Effector CD8-positive, alpha-beta T cell (primary cell): ENCODE measurements at places on chromosomes 5 and 9.

DNA sequence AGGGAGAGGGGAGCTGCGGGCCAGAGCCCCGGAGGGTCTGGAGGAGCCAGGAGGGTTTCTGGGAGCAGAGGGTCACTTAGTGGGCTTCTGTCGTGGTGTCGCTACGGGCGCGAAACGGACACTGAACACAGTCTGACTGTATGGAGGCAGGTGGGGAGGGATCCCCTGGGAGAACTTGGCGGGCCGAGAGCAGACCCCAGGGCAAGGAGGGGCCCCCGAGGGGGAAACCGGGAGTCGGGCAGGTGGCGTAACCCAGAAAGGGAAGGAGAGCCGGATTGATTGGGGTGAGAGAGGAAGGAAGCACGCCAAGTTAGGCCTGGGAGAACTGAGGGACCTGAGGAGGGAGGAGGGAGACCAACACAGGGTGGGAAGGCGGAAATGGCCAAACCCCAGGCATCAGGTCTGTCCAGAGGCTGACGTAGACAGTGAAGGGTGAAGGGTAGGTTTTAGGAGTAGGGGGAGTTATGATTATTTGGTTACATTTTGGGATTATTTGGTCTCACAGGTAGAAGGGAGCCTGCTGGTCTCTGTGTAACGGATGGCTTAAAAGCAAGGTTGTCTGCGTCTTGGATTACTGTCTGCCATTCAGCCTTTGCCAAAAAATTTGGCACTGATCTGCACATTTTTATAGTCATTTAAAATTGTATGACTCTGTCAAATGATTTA lies 3.3 kb upstream of the MSMP start:
- DNase-seq = no peak

GRCh38 chr5:158897444-158898160 lies 202.1 kb downstream of the EBF1 start:
- DNase-seq = no peak

DNA sequence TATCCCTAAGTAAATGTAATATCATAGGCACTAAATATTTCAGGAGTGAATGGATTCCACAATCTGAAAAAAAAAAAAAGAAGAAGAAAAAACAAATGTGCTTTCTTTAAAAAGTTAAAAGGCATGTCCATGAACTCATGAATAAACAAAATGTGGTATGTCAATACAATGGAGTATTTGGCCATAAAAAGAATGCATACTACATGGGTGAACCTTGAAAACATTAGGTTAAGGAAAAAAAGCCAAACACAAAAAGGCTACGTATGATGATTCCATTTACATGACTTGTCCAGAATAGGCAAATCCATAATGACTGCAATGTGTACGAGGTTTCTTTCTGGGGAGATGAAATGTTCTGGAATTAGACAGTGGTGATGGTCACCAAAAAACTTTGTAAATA lies 45.3 kb downstream of the FNIP1 start:
- DNase-seq = no peak

- no peak for DNase-seq
Observed at GRCh38 chr9:89042984-89043383, 51.7 kb downstream of the S1PR3 start.

GRCh38 chr5:174348311-174348981 lies 302.9 kb downstream of the NSG2 start:
- no peak for DNase-seq

GRCh38 chr9:95297760-95298159 lies 19.7 kb downstream of the FANCC start:
- DNase-seq = no peak

GRCh38 chr9:27085456-27085855 lies 23.6 kb upstream of the TEK start:
- DNase-seq = no peak

GRCh38 chr5:76402251-76402885 lies 717 bp upstream of the IQGAP2 start:
- peak; percentile 63 for DNase-seq

DNA sequence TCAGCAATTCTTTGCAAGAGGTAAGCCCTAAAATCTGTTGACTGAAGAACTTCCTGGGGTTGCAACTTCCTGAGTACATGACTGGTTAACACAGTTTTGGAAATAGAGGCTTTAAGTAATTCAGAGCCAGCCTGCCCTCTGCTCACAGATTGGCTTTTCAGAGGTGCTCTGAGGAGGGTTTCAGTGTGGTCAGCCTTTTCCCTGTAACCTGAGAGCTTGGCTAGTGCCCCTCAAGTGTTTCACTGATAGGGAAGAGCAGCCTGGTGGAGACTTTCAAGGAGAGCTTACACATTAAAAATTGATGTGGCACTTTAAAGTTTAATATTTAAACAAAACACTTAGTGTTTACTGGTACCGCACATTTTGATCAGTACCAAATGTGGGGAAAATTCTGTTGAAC lies 56.7 kb upstream of the FOXB2 start:
- DNase-seq = no peak

GRCh38 chr9:126511411-126511810 lies 102.3 kb upstream of the LMX1B start:
- DNase-seq = no peak

- DNase-seq = no peak
Observed at GRCh38 chr5:77637170-77637997, 1.1 kb downstream of the OTP start.
